Aorta (tissue), 5 donors: ENCODE measurements at places on chromosomes 6 and 20.

DNA sequence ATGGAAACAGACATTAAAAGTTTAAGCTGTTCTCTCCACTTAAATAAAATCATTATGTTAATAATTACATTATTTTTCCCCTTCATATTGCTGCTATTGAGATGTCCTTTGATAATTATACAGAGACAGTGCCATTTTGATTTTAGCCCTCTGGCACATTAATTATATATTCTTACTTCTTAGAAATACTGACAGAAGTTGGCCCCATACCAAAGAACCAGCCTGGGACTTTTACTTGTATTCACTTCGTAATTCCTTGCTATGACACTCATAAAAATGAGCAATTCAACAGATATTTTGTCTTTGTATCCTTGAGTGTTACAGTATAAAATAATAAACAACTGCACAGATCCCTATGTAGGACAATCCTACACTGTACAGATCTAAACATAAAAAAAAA, 743.7 kb downstream of the TBC1D32 start:
- DNase-seq, result no peak

DNA sequence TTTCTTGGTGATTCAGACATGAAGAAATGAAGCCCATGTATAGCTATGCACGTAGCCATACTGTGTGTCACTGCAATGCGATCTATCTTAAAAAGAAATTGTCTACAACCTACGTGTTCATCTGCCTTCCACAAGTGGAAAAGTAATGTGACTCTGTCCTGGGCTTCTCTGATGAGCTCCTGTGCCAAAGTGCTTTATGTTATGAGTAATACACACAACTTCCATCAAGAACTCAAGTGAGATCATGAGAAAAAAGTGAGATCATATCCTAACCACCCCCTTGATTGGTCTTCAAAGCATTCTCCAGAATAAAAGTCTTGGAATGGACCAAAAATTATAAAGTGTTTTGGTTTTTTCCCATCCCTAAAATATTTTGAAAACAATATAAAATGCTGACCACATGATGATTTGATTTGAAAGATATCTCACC, 114.3 kb downstream of the DST start:
- DNase-seq, result no peak

DNA sequence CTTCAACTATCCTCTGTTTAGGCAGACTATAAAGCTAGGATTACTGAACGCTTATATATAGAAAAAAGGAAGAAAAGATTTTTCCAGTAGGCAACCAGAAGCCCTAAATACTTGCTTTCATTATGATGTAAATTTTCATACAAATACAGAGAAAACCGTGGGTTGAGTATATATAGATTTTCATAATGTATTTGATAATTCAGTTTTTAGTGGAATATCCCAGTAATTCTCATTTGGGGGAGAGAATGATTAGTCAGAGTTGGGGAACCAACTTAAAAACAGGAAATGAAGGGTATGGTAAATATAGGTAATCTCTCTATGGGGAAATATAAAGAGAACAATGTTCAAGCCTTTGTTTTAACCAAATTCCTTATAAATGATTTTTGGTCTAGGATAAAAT, 154.0 kb upstream of the CITED2 start:
- DNase-seq, result no peak

GRCh38 chr6:150874179-150874578, 8.7 kb downstream of the MTHFD1L start:
- DNase-seq, result no peak

GRCh38 chr20:63186528-63187316, 29.2 kb downstream of the YTHDF1 start:
- DNase-seq, result no peak

DNA sequence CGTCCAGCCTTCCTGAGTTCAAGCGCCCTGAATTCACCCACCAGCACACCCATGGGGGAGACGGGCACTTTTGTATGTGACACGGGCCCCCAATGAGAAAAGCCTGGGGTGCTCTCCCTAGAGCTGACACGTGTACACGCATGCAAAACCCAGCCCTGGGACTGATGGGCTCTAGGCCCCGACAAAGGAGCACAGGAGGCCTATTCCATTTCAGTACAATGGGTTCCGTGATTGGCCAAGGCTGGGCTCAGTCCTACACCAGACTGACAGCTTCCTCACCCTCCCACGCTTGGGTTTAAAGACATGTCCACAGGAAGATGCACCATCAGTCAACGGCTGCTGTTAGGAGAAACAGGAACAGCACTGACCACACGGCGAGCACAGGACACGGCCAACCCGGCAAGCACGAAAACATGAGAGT, 8.8 kb downstream of the ZBTB46 start:
- DNase-seq, result no peak

DNA sequence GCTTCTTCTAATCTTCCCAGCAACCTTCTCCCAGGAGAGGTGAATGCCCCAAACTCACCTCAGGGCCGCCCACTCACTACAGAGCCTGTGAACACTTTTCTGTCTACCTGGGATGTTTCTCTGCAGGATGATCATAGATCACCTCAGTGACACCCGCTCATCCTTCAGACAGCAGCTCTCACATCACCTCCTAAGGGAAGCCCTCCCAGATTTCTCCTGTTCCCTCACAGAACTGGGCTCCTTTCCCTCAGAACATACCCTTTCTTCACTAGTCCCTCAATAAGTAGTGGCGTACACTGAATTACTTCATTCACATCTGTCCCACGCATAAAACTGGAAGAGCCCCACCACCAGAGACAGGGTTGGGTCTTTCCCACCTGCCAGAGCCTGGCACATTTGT, 57.8 kb downstream of the CDK5RAP1 start:
- peak; percentile 8 for DNase-seq

DNA sequence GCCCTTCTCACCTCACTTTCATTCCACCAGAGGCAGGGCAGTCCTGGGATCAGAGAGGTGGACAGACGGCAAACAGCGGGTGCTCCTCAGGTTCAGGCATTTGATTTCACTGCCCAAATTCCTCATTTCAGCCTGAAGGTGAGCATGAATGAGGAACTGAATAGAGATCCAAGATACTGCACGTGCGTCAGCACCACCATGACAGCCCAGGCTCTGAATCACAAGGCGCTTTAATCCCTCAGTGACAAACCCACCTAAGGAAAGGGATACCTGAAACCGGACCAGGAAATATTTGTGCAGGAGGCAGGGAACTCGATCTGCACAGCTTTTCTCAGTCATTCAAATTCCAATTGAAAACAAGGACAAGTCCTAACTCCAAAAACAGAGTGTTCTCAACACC, 174.8 kb upstream of the HEY2 start:
- DNase-seq, result no peak
